ENCODE measurements at places on chromosomes 3 and 15.

DNA sequence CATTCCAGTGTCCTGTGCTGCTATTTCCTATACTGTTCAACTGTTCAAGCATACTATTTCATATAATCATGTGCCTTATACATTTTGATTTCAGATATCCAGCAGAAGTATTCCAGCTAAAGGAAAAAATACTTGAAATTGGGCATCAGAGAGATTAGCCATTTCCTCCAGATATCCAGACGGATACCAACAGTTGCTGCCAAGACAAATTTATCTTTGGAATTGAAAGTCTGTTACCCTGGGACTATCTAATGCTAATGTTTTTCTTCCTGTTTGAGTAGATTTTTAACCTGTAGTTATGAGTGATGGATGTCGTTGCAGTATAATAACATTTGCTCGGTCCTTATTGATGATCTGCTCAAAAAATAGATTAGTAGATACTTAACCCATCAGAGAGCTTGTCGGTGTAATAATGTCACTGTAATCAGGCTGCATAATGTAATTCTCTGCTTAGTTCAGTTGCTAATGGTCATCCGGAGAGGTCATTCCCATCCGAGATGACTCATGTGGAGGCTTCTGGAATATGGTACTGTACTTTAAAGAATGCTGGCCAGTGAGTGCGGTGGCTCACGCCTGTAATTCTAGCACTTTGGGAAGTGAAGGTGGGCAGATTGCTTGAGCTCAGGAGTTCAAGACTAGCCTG, 51.5 kb downstream of the TIMP4 start:
- DNase-seq, result no peak

- no peak for DNase-seq
Observed at GRCh38 chr3:32506466-32506865, 3.8 kb upstream of the CMTM6 start.

DNA sequence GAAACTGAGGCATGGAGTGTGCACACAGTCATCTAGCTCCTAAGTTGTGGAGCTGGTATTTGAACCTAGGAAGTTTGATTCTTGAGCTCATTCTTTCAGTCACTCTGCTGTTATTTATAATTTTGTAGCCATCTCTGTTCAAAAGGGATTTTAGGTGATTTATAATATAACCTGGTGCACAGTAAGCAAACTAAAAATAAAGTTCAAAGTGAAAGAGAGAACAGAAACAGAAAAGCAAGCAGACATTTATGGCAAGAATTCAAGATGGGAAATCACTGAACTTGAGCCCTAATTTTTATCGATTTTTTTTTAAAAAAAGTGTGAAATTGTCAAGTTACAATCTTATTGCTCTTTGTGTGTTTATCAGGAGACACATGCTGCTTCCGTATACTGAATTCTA, 71.4 kb upstream of the SLC7A14 start:
- no peak for DNase-seq

GRCh38 chr3:11507719-11508118, 136.0 kb downstream of the VGLL4 start:
- DNase-seq, result no peak

GRCh38 chr3:61796088-61796680, 234.8 kb downstream of the PTPRG start:
- no peak for DNase-seq

GRCh38 chr15:59290295-59291212, 82.1 kb downstream of the MYO1E start:
- DNase-seq, result no peak

DNA sequence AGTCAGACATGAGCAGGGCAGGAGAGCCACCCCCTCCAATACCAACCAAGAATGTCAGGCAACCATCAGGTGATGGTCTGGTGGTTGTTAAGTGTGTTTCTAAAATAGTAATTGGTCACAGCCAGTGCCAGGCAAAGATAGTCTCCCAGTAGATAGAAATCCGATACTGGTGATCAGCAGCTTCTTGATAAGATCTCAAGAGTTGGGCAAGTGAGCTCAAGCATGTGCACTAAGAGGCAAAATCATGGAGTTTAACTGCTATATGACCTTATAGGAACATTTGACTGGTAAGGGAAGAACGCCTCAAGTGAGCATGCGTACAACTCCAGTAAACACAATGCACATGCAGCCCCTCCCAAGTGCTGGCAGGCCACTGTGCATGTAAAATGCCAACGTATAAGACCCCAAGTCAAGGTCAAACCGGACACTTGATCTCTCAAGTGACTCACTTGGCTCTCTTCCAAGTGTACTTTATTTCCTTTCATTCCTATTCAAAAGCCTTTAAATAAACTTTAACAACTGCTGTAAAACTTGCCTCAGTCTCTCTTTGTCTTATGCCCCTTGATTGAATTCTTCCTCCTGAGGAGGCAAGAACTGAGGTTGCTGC, 36.0 kb upstream of the CBLB start:
- DNase-seq, result no peak

GRCh38 chr3:101530686-101531047, 17.7 kb upstream of the SENP7 start:
- no peak for DNase-seq

GRCh38 chr15:85874236-85874635, 79.5 kb upstream of the KLHL25 start:
- DNase-seq, result no peak

DNA sequence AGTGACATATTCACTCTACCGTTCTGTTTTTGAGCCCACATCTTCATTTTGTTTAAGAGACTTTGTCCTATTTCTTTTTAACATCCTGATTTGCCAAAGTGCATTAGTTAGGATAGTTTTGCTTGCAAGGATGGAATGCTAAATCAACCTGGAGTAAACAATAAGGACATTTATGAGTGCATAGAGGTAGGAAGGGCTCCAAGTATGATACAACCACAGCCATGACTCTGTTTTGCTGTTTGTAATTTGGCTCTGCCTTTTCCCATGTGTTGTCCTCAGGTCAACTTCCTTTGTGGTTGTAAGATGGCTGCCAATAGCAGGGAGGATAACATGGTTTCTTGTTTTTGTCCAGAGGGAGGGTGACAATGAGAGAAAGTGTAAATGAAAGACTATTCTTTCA, 66.4 kb upstream of the GOLIM4 start:
- DNase-seq, result no peak

DNA sequence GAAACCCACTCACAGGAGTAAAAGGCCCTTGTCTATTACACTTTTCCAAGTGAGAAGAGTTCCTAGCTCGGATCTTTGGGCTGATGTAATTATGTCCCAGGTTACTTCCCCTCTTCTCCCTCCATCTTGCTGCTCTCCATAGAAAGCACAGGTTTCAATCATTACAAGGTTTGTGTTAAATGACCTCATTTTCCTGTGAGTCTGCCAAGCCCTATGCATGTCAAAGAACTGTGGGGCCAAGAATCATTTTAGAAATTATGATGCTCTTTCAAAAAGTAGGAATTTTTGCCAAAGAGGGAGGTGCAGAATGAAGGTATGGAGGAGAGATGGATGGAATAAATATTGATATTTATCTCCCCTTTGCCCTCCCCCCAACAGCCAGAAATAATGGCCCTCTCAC, 129.3 kb upstream of the TPM1 start:
- no peak for DNase-seq

GRCh38 chr3:193418576-193419373, 40.2 kb upstream of the ATP13A5 start:
- DNase-seq, result no peak

DNA sequence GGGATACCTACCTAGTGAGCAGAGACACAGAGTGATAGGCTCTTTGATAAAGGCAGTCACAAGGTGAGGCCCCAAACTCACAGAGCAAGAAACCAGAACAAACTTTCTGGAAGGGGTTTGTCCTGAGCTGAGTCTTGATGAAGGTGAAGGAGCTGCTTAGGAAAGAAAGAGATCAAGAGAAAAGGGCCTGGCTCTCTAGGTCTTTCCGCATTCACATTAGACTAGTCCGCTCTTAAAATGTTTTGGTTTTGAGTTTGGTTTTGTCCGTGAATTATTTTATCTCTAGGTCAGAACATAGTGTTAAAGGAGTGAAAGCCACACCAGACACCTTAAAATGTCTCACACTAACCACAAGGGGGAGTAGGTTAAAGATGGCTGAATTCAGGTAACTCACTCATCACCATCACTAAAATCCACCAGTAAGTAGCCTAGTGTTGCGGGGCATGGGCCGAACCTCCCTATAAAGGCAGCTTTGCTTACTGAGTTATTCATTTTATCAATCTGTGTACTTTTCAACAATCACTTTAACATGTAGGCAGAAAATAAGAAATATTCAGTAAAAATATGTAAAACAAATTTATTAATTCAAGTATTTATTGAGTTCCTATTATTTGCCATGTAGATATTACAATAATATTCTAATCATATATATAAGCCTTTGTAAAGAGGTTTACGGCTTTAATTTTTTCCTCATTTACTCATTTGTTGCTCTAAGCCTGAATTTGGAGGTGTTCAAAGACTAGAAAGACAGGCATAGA, 121.5 kb upstream of the TSC22D2 start:
- no peak for DNase-seq

DNA sequence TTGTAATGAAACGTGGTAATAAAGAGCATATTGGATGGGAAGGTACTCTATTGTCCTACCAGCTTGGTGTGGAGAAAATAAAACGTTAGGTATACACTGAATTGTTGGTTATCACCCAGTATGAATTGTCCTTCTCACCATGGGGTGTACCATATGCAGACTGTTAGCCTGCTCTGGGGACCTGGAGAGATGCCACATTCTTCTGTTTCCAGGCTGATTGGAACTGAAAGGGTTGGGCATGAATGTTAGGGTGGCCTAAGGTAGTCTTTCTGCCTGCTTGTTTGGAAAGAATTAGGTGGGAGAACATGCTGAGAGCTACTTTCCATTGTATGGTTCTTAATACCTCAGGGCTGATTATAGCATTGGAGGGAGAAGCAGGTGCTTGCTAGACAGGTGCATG, 340.6 kb downstream of the PTPRG start:
- DNase-seq, result no peak

DNA sequence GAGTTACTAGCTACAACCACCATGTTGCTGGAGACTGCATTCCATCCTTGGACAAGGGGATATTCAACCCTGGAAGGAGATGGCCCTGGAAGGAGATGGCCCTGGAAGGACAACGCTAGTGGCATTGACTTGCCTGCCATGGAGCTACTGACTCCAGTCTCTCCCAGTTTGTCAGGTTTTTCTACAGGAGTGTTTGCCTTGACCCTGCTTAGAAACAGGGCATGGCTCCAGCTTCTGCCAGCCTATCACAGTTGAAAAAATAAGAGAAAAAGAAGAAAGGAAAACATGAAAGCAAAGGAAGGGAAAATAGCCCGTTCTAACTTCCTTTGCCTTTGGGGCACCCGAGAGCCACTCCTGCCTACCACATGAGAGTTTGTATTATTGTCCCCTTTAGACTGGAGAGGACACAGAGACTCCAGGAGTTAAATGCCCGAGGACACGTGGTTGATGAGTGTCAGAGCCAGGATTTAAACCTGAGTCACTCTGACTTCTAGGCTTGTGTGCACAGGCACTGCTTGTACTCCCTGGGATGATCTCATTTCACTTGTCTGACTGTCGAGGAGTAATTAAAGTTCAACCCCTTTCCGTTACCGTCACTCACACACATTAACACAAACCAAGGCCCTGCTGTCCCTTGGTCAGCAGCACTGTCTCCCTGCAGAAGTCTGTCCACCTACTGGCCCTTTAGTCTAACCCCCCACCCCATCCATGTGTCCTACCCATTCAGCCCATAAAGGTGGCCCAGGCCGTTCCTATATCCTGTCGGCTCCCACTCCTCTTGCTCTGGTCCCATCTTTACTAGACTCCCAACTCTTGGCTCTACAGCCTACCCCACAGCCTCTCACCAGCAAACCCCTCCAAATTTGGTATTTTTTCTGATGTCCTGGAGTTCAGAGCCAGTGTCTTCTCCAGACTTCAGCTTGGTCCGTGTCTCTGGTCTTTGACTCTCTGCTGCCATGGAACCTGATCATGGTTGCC, 46.1 kb downstream of the C2CD4A start:
- DNase-seq, result no peak

- DNase-seq, result no peak
Observed at GRCh38 chr3:42187936-42188335, 78.0 kb downstream of the CCK start.

DNA sequence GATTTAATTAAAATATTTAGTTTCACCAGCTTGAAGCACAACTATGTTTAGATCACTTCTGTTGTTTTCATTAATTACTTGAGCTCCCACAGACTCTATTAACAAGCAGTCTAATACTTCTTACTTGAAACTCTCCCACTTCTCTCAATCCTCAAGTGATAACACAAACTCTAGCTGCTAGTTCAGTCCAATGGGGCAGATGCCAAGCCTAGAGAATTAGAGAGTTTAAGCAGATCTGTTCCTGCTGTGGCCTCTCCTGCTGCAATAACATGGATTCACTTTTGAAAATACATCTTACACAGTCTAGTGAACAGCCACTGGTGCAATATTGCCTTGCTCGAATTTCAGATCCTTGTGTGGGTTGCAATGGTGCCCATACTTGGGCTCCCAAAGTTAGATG, 566.4 kb upstream of the SGO1 start:
- no peak for DNase-seq

GRCh38 chr15:60733196-60733595, 254.3 kb upstream of the ICE2 start:
- DNase-seq, result no peak

GRCh38 chr3:17830788-17831187, 88.4 kb upstream of the TBC1D5 start:
- no peak for DNase-seq

- no peak for DNase-seq
Observed at GRCh38 chr3:25037049-25037547, 391.0 kb upstream of the RARB start.

- DNase-seq, result no peak
Observed at GRCh38 chr15:92611995-92612745, 43.4 kb downstream of the FAM174B start.

- DNase-seq, result peak; percentile 37
Observed at GRCh38 chr15:45126535-45127158, 3.0 kb downstream of the DUOXA1 start.

DNA sequence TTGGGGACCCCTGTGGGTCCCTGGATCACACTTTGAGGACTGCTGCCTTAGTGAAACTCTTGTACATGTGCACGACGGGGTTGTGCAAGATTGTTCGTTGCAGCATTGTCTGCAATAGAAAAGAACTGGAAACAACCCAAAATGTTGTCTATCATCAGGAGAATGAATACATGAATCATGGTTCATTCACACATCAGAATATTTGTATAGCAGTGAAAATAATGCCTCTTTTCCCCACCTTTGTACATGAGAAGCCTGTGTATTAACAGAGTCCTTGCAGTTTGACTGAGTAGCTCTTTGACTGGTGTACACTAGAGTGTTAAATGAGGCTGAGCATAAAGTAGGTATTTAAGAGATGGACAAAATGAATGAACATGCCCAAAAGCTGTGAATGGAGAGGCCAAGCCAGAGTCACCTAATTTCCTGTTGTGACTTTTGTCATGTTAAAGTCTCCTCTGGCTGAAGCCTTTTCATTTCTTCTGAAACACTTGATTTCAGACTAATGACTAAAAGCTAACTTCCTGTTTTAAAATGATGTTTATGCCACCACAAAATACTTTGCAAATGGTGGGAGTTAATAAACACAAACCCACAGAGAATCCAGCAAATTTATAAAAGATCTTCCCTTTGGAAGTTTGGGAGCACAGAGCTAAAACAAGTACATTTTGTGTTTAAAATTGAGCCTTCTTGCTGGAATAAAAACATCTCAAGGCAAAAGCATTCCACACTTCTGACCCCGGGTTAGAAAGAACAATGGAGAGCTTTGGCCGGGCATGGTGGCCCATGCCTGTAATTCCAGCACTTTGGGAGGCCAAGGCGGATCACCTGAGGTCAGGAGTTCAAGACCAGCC, 20.6 kb upstream of the USP3 start:
- DNase-seq, result no peak

Measured in T-cell (primary cell).